ENCODE measurements at places on chromosomes 16 and 17. TPM values are rescaled to one million over a fixed set of nuclear protein-coding genes. Genes with fewer than 3 reads are reported as not detected.

GRCh38 chr17:67076290-67076689, 31.9 kb downstream of the CACNG1 start:
- H3K36me3 ChIP-seq: peaks cover 12% of the 10 kb centered on the region
- peak overlapping the region; percentile 52 for H3K27ac ChIP-seq

The ABCC3 gene
- total RNA-seq: 10.6 TPM

The SLC43A2 gene
- total RNA-seq: 28.6 TPM

- peaks cover 8% of the 10 kb centered on the region for H3K27me3 ChIP-seq
- H3K4me3 ChIP-seq: peak overlapping the region; percentile 44
- DNase-seq: no peak
- peak overlapping the region; percentile 67 for H3K27ac ChIP-seq
- H3K36me3 ChIP-seq: no peaks in the 10 kb centered on the region
These were observed 33.5 kb upstream of the ETV4 start for GRCh38 chr17:43579566-43580140.

GRCh38 chr17:10614536-10615155, 42.5 kb downstream of the MYH3 start:
- no peaks in the 10 kb centered on the region for H3K36me3 ChIP-seq
- H3K4me3 ChIP-seq: no peak overlapping the region
- H3K27me3 ChIP-seq: peaks cover 11% of the 10 kb centered on the region
- no peak overlapping the region for H3K27ac ChIP-seq
- no peak for DNase-seq

GRCh38 chr17:63919311-63919723, 678 bp upstream of the GH1 start:
- peaks cover 5% of the 10 kb centered on the region for H3K4me1 ChIP-seq
- DNase-seq: no peak
- peaks cover 32% of the 10 kb centered on the region for H3K27me3 ChIP-seq
- H3K27ac ChIP-seq: no peak overlapping the region
- no peak overlapping the region for H3K4me3 ChIP-seq

- H3K27ac ChIP-seq: no peak overlapping the region
- H3K36me3 ChIP-seq: peaks cover 19% of the 10 kb centered on the region
- no peak overlapping the region for H3K4me3 ChIP-seq
- no peaks in the 10 kb centered on the region for H3K27me3 ChIP-seq
- DNase-seq: no peak
These were observed 47.7 kb downstream of the SYT17 start for GRCh38 chr16:19215705-19216104.

DNA sequence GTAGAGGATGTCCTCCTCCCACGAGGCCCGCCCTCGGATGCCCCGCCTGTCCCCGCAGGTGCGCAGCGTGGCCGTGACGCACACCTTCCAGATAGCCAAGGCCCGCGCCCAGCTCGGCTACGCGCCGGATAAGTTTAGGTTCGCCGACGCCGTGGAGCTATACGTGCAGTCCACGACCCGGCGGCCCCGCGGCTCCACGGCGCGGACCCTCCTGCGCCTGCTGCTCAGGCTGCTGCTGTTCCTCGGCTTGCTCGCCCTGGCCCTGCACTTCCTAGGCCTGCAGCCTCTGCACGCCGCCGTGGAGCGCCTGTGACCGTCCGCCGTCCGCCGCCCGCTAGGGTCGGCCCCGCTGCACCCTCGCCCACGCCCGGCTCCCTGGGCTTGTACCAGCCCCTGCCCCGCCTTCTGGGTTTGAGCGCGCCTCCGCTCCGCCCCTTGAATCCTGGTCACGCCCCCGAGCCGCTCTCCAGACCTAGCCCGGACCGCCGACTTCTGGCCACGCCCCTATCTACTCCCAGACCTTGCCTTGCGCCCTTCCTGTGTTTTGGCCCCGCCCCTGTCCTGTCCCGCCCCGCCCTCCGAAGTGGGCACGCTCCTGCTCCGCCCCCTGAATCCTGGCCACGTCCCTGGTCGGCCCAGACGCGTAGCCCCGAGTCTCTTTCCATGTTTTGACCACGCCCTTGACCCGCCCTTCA, 15.8 kb upstream of the EEF2K start:
- H3K4me1 ChIP-seq: peaks cover 26% of the 10 kb centered on the region
- DNase-seq: peak; percentile 100
- peak overlapping the region; percentile 99 for H3K27ac ChIP-seq
- peaks cover 4% of the 10 kb centered on the region for H3K27me3 ChIP-seq
- no peaks in the 10 kb centered on the region for H3K36me3 ChIP-seq

GRCh38 chr17:6160232-6160555, 90.0 kb downstream of the WSCD1 start:
- DNase-seq: no peak
- H3K4me3 ChIP-seq: no peak overlapping the region
- H3K4me1 ChIP-seq: peaks cover 31% of the 10 kb centered on the region
- H3K36me3 ChIP-seq: no peaks in the 10 kb centered on the region

DNA sequence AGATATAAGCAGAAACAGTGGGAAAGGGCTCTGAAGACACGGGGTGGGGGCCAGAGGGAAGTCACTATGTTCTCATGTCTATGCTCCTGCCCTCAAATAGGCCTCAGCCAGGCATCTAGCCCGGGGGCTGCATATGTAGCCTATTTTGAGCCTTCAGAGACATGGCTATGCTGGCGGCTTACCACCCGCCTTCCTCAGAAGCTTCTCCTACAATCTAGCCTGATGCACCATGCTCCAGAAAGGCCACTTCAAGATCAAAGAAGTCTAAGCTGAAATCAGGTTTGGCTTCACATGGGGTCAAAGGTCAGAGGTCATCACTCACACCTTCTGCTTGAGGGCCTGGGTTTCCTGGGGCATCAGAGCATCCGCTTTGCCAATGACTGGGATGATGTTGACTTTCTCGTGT, 1.6 kb downstream of the SEPTIN1 start:
- peak overlapping the region; percentile 41 for H3K27ac ChIP-seq
- H3K27me3 ChIP-seq: no peaks in the 10 kb centered on the region
- H3K4me3 ChIP-seq: peak overlapping the region; percentile 45
- H3K4me1 ChIP-seq: peaks cover 17% of the 10 kb centered on the region
- peaks cover 3% of the 10 kb centered on the region for H3K36me3 ChIP-seq

DNA sequence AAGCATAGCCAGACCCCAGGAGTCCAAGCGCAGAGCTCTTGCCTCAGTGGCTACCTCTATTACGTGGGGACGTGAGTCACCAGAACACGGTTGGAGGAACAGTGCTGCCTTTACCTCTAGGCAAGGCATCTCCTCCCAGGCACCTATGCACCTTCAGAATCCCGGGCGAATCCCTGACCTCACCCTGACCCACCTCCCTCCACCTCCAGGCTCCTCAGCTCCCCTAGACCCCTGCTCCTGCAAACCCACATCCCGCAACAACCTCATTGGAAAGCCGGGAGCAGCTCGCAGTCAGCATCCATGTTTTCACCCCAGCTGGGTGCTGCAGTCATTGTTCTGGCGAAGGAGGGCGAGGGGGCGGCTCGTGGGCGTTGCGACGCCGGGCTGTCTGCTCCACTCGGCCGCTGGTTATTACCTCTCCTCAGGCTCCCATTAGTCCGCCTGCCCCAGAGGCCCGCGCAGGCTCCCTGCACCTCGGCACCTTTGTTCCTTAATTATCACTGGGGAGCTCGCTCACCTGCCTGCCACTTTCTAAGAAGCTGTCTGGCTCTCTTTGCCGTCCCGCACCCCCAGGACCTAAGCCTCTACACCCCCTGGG, 24.6 kb upstream of the DLX4 start:
- H3K27ac ChIP-seq: no peak overlapping the region
- no peaks in the 10 kb centered on the region for H3K36me3 ChIP-seq
- H3K27me3 ChIP-seq: peaks cover 24% of the 10 kb centered on the region
- DNase-seq: no peak
- peaks cover 7% of the 10 kb centered on the region for H3K4me1 ChIP-seq
- H3K4me3 ChIP-seq: no peak overlapping the region

- peaks cover 12% of the 10 kb centered on the region for H3K36me3 ChIP-seq
- no peaks in the 10 kb centered on the region for H3K27me3 ChIP-seq
- H3K4me3 ChIP-seq: no peak overlapping the region
- no peak for DNase-seq
- no peak overlapping the region for H3K27ac ChIP-seq
These were observed 45.2 kb upstream of the STAC2 start for GRCh38 chr17:39270923-39271322.

The RAD51C gene
- total RNA-seq: 32.0 TPM

- no peaks in the 10 kb centered on the region for H3K36me3 ChIP-seq
- H3K4me1 ChIP-seq: peaks cover 29% of the 10 kb centered on the region
- no peaks in the 10 kb centered on the region for H3K27me3 ChIP-seq
- DNase-seq: no peak
- peak overlapping the region; percentile 88 for H3K27ac ChIP-seq
- peak overlapping the region; percentile 85 for H3K4me3 ChIP-seq
These were observed 765 bp downstream of the MYO18A start for GRCh38 chr17:29179232-29180033.

DNA sequence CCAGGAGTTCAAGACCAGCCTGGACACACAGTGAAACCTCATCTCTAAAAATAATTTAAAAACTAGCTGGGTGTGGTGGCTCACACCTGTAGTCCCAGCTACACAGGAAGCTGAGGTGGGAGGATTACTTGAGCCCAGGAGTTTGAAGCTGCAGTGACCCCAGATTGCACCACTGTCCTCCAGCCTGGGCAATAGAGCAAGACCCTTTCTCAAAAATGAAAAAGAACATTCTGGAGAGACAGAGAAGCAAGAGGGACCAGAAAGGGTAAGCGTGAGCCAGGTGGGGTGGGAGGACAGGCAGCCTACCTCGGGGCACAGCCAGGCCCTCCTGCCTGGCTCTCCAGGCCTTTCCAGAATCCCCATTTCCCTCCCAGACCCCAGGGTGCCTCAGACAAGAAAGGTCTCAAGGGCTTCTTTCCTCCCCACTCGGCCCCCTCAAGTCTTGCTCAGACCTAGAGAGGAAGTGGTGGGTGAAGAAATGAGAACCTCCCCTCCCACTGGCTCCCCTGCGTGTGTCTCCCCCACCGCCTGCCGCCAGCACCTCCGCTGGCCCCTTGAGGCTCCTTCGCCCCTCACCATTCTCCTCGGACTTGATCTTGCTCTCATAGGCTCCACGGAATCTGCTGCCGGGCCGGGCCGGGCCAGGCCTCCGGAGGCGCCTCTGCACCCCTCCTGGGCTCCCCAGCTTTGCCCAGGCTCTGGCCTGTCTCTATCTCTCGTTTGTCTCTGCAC, 503 bp downstream of the C16orf54 start:
- H3K36me3 ChIP-seq: no peaks in the 10 kb centered on the region
- DNase-seq: no peak
- H3K27me3 ChIP-seq: no peaks in the 10 kb centered on the region
- H3K27ac ChIP-seq: no peak overlapping the region
- H3K4me3 ChIP-seq: no peak overlapping the region
- no peaks in the 10 kb centered on the region for H3K4me1 ChIP-seq

GRCh38 chr16:22710326-22710725, 103.6 kb upstream of the HS3ST2 start:
- H3K4me1 ChIP-seq: no peaks in the 10 kb centered on the region
- peaks cover 11% of the 10 kb centered on the region for H3K27me3 ChIP-seq
- DNase-seq: no peak
- no peak overlapping the region for H3K27ac ChIP-seq
- no peak overlapping the region for H3K4me3 ChIP-seq

The SLC16A13 gene
- 15.5 TPM for total RNA-seq

The TP53TG3 gene
- not detected for total RNA-seq

GRCh38 chr16:17503331-17503730, 32.6 kb upstream of the XYLT1 start:
- no peak overlapping the region for H3K27ac ChIP-seq
- H3K36me3 ChIP-seq: no peaks in the 10 kb centered on the region
- H3K4me3 ChIP-seq: no peak overlapping the region

The GFAP gene
- total RNA-seq: 0.10 TPM

DNA sequence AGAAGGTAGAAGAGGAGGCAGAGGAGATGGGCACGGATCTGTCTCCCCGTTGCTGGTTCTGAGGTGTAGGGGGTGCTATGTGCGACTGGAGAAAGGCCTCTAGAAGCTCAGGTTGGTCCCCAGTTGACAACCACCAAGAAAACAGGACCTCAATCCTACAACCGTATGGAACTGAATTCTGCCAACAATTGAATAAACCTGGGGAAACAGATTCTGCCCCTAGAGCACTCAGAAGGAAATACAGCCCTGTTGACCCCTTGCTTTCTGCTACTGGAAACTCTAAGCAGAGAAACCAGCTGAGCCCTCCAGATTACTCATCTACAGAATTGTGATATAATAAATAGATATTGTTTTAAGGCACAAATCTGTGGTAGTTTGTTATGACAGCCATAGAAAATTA, 313.0 kb upstream of the GOT2 start:
- no peaks in the 10 kb centered on the region for H3K36me3 ChIP-seq
- no peak overlapping the region for H3K27ac ChIP-seq
- DNase-seq: no peak

GRCh38 chr16:61320791-61321190, 715.4 kb downstream of the CDH8 start:
- DNase-seq: no peak
- no peak overlapping the region for H3K4me3 ChIP-seq
- H3K36me3 ChIP-seq: no peaks in the 10 kb centered on the region
- no peak overlapping the region for H3K27ac ChIP-seq
- H3K4me1 ChIP-seq: peaks cover 8% of the 10 kb centered on the region

The RANGRF gene
- total RNA-seq: 30.9 TPM

DNA sequence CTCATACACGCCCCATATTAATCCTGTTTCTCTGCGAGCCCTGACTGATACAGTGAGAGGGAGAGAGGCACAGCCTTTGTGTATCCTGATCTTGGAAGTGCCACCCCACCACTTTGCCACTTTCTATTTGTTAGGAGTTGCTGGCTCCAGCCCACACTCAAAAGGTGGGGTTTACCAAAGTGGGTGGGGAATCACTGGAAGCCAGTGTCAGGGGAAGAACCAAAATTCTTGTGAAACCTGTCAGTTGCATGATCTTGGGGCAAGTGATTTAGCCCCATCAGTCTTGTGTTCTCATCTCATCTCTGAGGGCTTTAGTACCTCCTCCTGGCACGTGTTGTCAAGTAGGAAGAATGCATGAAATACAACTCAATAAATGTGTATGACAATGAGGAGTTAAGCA, 119.5 kb downstream of the SOX9 start:
- H3K27ac ChIP-seq: no peak overlapping the region
- no peak for DNase-seq
- peaks cover 15% of the 10 kb centered on the region for H3K27me3 ChIP-seq
- peaks cover 30% of the 10 kb centered on the region for H3K4me1 ChIP-seq

GRCh38 chr17:40859536-40859935, 7.5 kb downstream of the KRT12 start:
- no peaks in the 10 kb centered on the region for H3K27me3 ChIP-seq
- no peak for DNase-seq
- peak overlapping the region; percentile 3 for H3K27ac ChIP-seq
- no peaks in the 10 kb centered on the region for H3K36me3 ChIP-seq
- peaks cover 25% of the 10 kb centered on the region for H3K4me1 ChIP-seq

DNA sequence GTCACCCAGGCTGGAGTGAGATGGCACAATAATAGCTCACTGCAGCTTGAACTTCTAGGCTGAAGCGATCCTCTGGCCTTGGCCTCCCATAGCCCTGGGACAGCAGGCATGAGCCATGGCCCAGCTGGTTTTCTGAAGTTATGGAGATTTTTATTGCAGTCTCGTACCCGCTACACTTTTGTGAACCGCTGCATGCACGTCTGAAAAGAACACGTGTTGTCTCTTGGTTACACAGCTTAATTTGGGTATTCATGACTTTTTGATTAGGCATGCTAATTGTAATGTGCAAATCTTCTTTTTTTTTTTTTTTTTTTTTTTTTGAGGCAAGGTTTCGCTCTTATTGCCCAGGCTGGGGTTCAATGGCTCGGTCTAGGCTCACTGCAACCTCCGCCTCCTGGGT, 13.4 kb downstream of the SLC25A10 start:
- peaks cover 8% of the 10 kb centered on the region for H3K4me1 ChIP-seq
- no peak overlapping the region for H3K27ac ChIP-seq
- no peaks in the 10 kb centered on the region for H3K36me3 ChIP-seq

The NPIPA2 gene
- 8.2 TPM for total RNA-seq

GRCh38 chr17:49557312-49558024, 18.2 kb upstream of the NXPH3 start:
- peaks cover 29% of the 10 kb centered on the region for H3K27me3 ChIP-seq
- no peak overlapping the region for H3K4me3 ChIP-seq
- peaks cover 12% of the 10 kb centered on the region for H3K4me1 ChIP-seq
- H3K27ac ChIP-seq: no peak overlapping the region
- DNase-seq: peak; percentile 69
- no peaks in the 10 kb centered on the region for H3K36me3 ChIP-seq
